NCI-H446 treated with DMSO at 0.1 percent for 48 hours (cell line): ENCODE measurements at places on chromosomes 6 and 20.
A peak's percentile ranks its signal among the peaks of the same experiment; 100 is the strongest.

GRCh38 chr6:6007366-6008088 lies 802 bp upstream of the NRN1 start:
- DNase-seq: peak; percentile 48

DNA sequence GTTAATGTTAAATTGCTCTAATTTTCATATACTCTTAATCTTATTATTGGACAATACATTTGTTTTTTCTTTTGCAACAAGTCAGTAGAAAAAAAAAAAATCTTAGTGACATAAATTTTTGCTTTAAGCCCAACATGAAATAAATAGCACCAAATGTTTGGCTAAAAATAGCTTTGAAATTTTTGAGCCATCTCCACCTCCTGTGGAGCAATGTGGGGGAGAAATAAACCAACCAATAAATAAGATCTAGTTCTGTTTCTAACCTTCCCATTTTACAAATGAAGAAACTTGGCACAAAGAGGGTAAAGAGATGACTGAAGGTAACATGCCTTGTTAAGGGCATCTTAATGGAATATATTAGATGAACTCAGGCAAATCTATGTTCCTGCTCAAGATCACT lies 91.4 kb downstream of the PRKN start:
- no peak for DNase-seq

- DNase-seq: no peak
These were observed 687 bp upstream of the HTR1B start for GRCh38 chr6:77463861-77464494.

DNA sequence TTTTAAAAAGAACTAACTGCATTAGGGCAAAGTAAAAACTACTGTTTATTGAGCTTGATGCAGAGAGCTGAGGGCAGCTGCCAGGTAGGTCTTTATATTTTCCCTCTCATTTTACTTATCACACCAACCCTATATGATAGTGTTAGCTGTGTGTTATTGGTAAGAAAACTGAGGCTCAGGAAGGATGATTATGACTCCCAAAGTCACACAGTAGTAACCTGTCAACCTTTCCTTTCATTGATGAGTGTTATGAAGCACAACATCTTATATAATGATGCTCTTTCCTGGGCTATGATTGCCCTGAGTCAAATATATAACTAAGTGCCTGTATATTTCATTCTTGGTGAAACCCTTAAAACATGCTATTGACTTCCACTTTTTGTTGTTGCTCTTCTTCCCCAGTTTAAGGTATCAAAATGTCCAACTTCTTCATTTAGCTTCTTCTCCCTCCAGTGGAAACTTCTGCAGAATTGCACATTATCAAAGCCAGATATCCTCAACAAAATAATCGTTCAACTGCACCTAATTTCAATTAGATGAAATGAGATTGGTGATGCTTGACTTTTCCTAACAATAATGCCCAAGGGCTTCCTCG lies 8.1 kb downstream of the GFOD1 start:
- no peak for DNase-seq

GRCh38 chr20:32485770-32486478 lies 99.2 kb downstream of the NOL4L start:
- no peak for DNase-seq

DNA sequence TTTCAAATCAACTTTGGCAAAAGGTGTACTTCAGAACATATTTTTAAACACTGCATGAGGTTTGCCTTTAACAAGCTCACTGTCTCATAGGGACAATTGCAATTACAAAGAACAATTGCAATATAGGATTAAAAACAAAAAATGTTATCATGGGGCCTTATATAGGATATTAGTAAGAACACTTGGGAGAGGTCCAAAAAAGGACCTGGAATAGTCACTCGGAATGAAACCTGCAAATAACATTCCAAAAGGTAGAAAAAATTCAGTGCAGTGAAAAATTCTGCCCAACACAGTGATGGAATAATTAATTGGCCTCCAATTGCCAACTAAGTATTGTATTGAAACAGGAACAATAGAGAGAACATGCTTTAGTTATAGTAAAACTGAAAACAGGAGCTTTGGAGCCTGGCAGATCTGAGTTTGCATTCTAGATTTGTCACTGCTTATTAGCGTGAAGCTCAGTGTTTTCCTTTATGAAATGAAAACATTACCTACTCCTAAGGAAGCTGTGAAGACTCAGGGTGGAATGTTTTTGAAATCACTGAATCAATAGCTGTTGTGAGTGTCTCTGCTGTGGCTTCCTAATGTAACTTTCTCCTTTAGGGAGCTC lies 172.6 kb upstream of the BMP5 start:
- DNase-seq: no peak
